ENCODE measurements at places on chromosomes 12 and 14.

GRCh38 chr12:68564166-68564565 lies 46.5 kb upstream of the RAP1B start:
- DNase-seq = no peak

DNA sequence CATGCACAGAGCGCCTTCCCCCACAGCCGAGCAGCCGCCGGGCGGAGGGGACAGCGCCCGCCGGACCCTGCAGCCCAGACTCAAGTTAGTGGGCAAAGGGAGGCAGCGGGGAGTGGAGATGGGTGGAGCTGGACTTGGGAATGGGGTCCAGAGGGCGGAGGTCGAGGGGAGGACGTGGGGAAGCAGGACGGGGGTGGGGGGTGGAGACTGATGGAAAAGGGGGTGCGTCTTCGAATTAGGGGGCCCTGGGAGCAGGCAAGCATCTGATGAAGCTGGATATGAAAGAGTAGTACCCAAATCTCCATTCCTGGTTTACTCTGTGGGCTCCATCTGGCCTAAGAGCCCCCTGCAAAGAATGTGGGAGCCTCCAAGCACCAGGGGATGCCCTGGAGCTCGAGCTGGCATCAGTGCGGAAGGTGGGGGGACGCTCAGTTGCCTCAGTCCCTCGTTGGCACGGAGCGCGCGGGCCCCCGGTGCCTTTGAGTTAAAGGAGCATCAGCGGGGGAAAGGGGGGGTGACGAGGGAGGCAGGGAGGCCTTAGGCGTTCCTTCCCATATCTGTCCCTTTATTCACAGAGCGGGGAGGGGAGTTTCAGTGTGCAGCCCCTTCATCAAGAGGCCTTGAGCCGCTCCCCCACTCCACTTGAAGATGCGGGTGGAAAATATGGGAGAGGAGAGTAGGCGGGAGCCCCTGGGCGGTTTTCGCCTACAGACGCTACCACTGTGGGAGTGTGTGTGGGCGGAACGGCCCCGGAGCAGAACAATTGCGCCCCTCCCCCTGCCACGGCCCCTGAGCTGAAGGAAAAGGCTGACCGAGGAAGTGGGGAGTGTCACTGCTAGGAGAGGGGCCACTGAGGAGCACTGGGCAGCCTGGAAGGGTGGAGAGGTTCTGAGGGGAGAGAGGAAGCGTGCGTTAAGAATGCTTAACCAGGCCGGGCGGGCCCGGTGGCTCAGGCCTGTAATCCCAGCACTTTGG lies 644 bp downstream of the NAB2 start:
- no peak for DNase-seq

DNA sequence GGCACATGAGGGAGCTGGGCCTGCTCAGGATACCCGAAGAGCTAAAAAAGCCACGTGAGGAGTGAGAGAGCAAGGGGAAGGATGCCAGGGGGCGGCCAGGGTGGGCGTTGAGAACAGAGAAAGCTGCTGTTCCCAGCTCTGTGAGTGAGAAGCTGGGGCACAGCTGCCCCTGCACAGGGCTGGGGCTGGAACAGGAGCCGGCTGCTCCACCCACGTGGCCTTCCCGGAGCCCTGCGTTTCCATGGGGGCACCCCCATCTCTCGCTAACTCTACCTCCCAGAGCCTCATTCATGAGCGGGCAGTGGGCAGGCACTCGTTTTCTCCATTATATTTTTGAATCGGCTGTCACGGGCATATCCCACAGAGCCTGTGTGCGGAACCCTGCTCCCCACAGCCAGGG lies 42.7 kb downstream of the RFLNA start:
- no peak for DNase-seq

- no peak for DNase-seq
Measured at GRCh38 chr12:21073822-21074460, 57.1 kb upstream of the SLCO1B1 start.

DNA sequence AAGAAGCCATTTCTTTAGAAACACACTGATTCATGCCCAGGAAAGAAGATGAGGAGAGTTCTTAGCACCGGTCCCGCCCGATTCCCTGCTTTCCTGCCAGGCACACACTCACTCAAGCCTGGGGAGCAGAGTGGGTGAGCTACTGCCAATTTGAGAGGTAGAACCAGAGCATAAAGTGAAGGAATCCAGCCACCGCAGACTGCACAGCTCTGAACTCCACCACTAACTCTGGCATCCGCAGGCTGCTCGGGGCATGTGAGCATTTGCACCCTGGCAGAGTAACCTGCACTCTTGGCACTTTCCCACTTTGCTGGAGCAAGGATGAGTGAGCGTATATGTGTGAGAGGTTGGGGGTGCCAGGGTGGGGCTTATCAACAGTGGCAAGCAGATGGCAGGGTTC lies 4.0 kb upstream of the SYNDIG1L start:
- DNase-seq = no peak

DNA sequence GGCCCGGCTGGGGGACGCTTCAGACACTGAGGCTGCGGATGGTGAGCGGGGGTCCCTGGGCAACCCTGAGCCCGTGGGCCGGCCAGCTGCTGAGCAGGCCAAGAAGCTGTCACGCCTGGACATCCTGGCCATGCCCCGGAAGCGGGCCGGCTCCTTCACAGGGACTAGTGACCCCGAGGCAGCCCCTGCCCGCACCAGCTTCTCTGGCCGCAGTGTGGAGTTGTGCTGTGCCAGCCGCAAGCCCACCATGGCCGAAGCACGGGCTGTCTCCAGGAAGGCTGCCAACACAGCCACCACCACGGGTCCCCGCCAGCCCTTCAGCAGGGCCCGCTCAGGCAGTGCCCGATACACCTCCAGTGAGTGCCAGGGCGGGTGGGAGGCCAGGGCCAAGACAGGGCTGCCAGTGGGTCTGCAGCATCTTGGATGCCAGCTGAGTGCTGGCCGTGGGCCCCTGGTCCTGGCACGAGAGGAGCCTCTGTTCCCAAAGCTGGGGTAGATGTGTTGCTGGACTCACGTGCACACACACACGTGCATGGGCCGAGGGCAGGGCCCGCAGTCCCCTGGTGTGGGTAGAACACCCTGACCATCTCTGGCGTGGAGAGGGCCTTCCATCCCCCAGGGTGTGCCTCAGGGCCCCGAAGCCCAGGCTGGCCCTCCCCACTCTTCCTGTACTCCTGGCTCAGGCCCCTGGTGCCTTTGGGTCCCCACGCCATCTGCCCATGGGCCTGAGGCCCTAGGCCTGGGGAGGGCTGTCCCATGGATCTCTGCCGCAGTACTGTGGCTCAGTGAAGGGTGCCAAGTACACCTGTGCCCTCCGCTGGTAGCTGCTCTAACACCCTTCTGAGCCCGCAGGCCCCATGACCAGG lies 22.8 kb downstream of the CEP170B start:
- DNase-seq = no peak

GRCh38 chr14:100640471-100641273 lies 53.5 kb upstream of the BEGAIN start:
- DNase-seq = peak; percentile 52

DNA sequence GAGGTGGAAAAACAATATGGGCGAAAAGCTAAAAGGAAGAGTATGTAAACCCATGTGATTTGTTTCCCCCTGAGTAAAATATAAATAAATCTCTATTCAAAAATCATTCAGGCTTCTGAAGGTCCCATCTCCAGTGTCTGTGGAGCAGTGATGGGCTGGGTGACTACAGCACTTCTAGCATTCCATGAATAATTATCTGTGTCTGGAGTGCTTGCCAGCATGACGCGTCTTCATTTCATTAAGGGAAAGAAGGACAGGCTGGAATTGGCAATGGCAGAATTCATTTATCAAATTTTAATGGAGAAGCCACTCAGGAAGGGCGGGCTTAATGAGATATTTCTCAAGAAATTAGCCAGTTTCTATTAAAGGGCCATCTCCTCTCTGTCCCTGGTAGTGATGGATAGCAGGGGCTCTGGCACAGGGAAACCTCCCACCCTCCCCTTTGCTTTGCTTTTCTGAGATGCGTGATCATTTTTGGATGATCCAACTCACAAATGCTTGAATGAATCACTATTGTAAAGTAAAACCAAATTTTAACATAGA lies 916.3 kb upstream of the SEL1L start:
- DNase-seq = no peak

DNA sequence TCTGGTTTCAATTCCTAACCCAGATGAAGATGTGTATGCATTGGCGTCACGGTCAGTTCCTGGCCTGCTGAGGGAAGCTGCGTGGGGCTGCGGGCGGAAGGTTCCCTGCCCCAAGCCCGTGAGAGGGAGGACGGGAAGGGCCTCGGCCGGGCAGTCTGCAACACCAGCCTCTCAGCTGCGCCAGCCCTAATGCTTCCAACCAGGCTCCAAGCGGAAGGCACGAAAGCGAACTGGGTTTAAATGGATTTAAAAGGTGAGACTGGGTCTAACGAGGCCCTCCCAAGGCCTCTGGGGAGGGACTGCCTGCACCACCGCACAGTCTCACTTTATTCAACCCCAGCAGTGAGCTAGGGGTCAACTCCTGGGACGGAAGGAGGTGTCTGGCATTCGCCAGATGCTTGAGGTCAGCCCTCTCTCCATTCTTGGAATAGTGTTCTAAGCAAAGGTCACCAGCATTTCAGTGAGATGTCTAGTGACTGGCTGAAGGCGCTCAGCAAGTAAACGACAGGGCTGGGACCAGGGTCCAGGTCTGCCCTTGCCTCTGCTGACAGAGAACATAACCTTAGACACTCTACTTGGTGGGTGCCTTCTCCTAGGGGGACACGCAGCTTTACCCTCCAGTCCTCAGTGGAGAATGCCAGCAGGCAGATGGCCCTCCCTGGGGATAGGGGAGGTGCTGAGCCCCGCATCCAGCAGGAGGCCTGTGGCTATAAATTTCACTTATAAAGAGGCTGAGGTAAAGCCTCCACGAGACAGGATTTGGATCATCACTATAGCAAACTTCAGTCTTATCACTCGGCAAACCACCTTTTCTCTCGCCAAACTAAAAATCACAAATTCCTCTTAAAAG lies 92.2 kb downstream of the PIWIL1 start:
- DNase-seq = no peak

Data from stimulated activated CD8-positive, alpha-beta memory T cell treated with anti-CD3 and anti-CD28 coated beads, Interleukin-2, amount 100 ng/mL, for 1 hour (primary cell).